ENCODE measurements at places on chromosomes 5 and 9.

DNA sequence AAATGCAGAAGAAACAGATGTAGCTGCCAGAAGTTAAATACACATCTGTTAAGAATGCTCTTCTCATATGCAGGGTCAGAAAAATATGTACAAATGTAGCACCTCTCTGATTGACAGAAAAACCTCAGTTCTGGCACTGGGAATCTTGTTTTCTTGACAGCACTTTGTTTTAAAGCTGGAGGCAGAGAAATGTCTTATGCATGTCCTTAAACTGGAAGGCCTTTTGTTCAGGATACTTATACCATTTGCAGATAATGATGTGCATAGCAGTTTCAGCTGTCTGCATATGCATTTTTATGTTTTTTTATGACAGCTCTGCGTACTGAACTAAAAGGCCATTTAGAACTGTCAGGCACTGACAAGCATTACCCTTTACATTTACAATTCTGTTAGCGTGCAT lies 567.9 kb downstream of the EBF1 start:
- DNase-seq = no peak

- DNase-seq = no peak
These were observed 267.8 kb upstream of the ZNF608 start for GRCh38 chr5:125014202-125014601.

GRCh38 chr9:137021979-137022661 lies 5.9 kb downstream of the ABCA2 start:
- DNase-seq = no peak

GRCh38 chr9:106580546-106580945 lies 282.4 kb upstream of the ZNF462 start:
- no peak for DNase-seq

DNA sequence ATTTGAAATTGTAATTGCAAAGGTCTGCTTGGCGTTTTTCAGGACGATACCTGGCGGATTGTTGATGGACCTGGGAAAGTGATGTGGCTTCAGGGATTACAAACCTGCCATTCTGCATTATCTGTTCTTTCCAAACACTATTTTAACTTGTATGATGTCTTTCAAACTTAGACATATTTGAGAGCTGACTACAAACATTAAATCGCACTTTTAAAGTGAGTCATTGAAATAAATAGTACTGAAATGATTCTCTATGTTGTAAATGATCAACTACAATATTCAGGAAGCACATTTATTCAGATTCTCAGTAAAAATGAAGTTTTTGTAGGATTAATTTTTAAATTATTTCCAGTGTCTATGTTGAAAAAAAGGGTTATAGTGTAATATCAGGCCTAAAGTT lies 32.3 kb upstream of the TMEM171 start:
- DNase-seq = no peak

DNA sequence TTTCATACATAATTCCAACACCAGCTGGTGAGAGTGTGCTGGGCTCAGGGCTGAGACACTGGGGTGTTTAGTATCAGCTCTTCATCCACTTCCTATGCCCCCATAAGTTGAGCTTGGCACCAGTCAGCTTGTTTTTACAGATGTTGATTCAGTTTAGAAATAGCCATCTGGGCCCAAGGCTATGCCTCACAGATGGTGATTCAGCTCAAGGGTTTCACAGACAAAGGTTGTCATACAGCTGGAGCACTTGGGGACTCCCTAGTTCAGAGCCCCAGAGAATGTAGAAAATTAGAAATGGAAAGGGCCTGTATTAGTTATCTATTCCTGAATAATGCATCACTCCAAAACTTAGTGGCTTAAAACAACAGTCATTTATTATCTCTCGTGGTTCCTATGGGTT lies 10.3 kb upstream of the CRHBP start:
- no peak for DNase-seq
